ENCODE measurements at places on chromosomes 3 and 15.

- DNase-seq = no peak
Observed at GRCh38 chr3:88137836-88138235, 11.9 kb upstream of the C3orf38 start.

GRCh38 chr3:23079976-23080375 is 123.2 kb upstream of the UBE2E2 start:
- no peak for DNase-seq

GRCh38 chr3:160784853-160785252 is 28.8 kb downstream of the PPM1L start:
- DNase-seq = no peak

DNA sequence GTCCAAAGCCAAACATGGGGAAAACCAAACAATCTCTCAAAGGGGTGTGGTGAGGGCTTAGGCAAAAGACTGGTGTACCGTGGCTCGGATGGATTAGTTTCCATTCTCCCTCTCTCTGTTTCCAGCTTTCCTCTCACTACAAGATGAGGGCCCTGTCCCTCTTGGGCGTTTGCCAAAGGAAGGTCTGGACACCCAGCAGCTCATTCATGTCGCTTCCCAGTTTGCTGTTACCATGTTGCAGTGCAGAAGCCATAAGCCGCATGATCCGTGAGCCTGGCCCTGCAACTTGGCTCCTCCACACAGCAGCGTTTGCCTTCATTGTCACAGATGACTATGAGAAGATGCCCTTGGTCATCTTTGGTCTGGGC is 92.2 kb downstream of the APBA2 start:
- DNase-seq = no peak

DNA sequence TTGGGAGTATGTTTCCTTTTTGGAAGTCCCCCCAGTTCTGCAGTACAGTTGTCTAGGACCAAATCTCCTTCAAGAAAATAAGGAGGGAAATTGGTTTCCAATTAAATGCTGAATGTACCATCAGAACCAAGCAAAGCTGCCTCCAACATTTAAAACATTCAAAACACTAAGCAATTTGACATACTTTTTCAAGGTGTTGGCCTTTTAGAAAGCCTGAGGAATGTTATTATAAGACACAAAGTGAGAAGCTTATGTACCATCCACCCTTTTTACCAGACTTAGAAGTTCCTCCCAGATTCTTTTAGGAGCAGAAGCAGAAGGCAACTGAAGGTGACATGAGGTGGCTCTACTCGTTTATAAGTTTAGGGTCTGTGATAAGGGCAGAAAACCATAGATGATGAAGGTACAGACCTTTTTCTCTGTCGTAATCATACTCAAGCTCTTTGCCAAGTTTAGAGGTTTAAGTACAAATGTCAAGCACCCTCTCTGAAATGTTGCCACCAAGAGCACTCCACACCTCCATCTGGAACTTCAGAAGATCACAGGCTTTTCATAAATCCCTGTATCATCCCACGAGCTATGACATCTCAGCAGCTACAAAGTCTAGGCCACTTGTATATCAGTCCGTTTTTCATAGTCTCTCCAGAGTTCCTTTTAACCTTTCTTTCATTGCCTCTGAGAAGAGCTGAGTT is 282.5 kb upstream of the THBS1 start:
- DNase-seq = no peak

GRCh38 chr3:184203526-184203925 is 17.5 kb downstream of the ABCF3 start:
- no peak for DNase-seq

GRCh38 chr15:29451201-29451781 is 181.7 kb upstream of the NSMCE3 start:
- DNase-seq = no peak

- DNase-seq = no peak
Observed at GRCh38 chr15:40058476-40059140, 19.6 kb upstream of the SRP14 start.

GRCh38 chr15:92100301-92100700 is 246.8 kb downstream of the SLCO3A1 start:
- no peak for DNase-seq

DNA sequence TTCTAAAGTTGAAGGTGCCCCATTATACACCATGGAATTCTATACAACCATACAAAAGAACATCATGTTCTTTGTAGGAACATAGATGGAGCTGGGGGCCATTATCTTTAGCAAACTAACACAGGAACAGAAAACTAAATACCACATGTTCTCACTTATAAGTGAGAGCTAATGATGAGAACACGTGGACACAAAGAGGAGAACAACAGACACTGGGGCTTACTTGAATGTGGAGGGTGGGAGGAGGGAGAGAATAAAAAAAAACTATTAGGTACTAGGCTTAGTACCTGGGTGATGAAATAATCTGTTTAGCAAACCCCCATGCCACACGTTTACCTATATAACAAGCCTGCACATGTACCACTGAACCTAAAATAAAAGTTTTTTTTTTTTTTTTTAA is 342.7 kb downstream of the PLCL2 start:
- DNase-seq = no peak

DNA sequence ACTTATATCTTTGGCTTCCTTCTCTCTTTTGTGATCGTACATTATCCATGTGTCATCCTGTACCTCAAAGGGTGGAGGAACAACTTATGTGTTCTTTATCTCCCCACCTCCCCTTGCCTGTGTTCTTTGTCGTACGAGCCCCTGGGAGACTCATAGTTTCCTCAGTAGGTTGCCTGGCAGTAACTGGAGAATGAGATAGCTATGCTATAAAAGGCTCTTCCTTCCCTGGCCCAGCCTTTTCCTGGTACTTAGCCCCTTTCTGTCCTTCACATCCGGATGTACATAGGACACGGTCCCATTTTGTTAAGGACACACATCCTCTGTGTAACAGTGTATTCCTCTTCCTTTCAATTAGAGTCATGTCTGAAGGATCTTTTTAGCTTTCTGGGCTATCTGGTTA is 32.1 kb downstream of the PLCL2 start:
- no peak for DNase-seq

- no peak for DNase-seq
Observed at GRCh38 chr3:2851835-2852234, 258.3 kb downstream of the IL5RA start.

DNA sequence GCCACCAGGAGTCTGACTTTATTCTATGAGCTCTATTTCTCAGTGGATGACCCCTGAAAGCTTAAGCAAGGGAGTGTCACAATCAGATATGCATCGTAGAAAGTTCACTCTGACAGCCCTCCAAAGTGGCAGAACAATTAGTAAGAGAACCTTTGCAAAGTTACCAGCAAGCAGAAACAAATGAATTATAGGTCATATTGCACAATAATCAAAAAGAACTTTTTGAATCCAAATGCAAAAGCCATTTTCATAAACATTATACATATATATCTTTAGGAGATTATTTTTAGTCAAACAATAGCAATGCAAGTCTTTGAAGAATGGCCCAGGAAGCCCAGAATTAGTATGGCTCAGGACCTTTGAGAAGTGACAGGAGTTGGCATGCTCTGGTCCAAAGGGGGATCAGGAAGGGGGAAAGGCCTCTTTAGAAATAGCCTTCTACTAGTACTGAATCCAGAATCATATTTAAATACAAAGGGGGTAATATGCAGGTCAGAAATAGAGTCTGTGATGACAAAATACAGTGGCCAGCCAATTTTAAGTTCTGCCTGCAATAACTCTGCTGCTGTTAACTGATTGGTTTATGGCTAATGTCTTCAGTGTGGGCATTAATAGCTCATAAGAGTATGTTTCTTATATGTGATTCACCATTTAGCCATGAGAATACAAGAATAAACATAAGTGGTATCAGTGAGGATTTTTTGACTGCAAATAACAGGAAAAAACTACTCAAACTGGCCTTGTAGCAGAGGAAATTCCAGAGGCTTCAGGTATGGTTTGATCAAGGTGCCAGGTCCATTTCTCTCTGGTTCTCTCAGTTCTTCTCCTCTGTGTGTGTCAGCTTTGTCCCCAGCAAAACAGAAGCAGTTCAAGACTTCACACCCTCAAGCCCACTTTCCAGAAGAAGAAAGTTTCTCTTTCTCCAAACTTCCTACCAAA is 17.0 kb upstream of the ITGB5 start:
- DNase-seq = no peak

DNA sequence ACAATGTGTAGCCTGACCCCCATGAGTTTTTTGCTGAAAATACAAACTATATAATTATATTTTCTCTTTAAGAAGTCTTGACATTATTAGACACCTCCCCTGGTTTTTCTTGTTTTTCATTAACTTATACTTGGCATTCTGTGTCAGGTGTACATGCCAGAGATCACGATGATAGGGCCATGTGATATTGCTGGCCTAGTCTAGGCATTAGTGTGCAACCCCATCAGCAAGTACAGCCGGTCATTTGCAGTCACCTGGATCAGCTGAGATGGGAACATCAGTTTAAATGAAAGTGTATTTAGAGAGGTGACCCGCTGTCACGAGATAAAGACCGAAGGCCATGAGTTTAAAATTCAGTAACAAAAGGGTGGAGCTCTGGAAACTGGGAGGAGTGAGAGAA is 12.6 kb upstream of the SPPL2A start:
- DNase-seq = no peak

- DNase-seq = no peak
Observed at GRCh38 chr3:38122712-38123290, 14.1 kb downstream of the ACAA1 start.

GRCh38 chr3:122416966-122417365 is 1.1 kb upstream of the WDR5B start:
- DNase-seq = no peak

DNA sequence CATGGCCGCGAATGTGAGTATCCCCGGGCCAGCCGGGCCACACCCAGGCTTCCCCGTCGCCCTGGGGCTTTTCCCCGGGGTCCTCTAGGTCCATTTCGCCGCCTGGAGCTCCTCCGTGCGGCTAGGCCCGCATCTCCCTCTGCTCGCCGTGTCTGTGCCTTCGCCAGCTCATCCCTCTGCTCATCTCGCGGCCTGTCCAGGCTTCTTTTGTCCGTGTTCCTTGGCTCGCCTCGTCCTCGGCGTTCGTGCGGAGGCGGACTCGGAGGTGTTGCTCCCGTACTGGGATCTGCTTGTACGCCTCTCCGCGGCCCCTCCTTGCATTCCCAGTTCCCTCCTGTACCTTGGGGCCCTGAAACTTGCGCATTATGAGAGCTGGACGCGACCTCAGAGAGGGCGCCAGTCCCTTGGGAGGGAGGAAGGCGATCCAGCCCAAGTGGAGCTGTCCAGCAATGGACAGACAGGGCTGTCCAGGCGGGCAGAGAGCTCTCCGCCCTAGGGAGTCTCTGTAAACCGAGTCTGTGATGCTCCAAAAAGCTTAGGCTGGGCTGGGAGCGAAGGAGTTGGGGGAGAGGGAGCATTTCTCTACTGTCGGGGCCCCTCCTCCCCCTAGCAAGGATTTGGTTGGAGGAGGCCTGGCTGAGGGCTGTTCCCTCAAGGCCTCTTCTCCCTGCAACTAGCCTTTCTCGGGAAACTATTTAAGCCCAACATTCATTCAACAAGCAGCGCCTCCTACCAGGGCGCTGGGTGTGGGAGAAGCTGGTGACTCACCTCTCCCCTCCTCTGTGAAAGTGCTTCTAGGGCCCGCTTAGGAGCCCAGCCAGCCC is 553 bp downstream of the TMEM43 start:
- DNase-seq = peak; percentile 53

DNA sequence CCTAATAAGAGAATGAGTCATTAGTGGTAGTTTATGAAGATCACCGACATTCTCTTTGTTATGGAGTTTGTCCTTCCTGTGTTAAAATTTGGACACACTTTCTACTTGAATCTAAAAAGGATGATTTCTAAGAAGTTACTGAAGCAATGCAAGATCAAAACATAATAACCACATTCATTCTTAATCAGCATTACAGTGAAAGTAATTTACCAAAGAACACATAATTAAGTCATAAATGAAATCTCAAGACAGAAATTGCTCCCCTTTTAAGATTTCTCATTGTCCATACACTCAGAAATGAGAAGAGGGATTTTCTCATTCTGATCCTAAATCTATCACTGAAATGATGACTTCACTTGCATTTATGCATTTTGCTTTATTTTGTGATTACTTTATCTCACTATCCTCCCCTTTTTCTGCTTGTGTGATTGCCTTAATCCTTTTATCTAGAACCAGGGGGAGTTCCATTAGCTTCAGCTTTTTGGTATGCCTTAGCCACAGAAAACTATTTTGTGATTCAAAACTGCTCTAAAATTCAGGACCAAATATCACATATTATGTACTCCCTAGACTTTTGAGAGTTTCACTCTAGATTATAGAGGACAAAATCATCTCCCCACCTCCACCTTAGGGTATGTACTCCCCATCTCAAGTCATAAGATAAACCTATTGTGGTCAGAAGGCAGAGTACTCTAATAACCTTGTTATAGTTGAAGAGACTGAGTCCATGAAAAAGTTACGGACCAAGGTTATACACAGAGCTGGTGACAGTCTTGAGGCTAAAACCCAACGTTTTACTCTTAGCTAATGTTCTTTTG is 817.6 kb upstream of the CFAP20DC start:
- DNase-seq = no peak

- DNase-seq = no peak
Observed at GRCh38 chr3:50256978-50257890, 11.7 kb upstream of the SEMA3B start.

DNA sequence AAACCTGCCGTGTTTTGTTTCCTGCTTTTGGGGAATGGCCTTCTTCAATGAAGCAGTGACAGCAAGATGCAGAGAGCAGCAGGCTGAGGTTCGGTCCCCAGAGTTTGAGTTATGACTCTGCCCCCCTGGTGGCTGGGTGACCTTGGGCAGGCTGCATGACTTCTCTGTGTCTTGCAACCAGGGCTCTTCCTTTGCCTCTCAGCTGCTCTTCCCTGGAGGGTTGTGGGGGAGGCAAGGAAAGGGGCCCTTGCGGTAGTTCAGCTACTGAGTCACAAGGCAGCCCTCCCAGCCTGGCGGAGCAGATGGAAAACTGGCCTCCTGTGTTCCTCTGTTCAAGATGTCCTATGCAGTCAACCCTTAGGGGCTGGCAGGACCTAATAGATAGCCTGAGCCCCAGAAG is 17.1 kb downstream of the CTXND1 start:
- no peak for DNase-seq

DNA sequence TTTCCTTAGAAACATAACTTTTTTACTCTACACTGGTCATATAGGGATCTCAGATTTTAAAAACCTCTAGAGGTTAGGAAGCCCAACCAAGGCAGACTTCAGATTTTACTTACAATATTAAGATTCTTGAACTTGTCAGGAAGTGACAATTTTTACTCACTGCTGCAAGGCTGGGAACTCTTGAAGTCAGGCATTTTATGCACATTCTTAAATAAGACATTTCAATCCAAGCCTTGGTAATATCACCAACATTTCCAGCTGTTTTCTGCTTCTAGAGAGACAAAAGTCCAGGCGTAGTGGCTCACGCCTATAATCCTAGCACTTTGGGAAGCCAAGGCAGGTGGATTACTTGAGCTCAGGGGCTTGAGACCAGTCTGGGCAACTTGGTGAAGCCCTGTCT is 33.6 kb upstream of the UBP1 start:
- DNase-seq = no peak

DNA sequence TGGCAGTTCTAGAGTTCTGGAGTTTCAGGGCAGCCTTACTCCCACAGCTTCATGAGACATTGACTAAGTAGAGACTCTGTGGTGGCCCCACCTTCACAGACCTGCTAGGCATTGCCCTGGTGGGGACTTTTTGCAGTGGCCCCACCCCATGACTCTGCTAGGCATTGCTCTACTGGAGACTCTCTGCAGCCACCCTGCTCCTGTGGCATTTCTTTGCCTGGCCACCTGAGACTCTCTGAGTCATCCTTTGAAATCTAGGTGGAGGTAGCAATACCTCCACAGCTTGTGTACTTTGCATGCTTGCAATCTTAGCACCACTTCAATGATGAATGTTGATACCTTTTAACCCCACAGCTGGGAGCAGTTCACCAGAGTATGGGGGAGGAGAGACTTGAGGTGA is 40.6 kb upstream of the DHX36 start:
- DNase-seq = no peak
